Activated CD8-positive, alpha-beta T cell treated with anti-CD3 and anti-CD28 coated beads, Interleukin-2, amount 10 ng/mL, durations not matched to agents 7 days and 5 days (primary cell): ENCODE measurements at places on chromosomes 3 and 15. TPM values are rescaled to one million over a fixed set of nuclear protein-coding genes. Genes with fewer than 3 reads are reported as not detected.

The ITPKA gene
- 0.29 TPM for total RNA-seq

The THBS1 gene
- 0.87 TPM for total RNA-seq

The GREM1 gene
- not detected for total RNA-seq

The HGD gene
- 0.29 TPM for total RNA-seq

The SSUH2 gene
- not detected for total RNA-seq

The ACKR4 gene
- total RNA-seq: not detected

The HIGD1A gene
- 55.3 TPM for total RNA-seq

The CRYGS gene
- total RNA-seq: 4.6 TPM

The RNU6-1 gene
- total RNA-seq: not detected

The DNAJB11 gene
- total RNA-seq: 55.9 TPM

The CHMP2B gene
- 21.2 TPM for total RNA-seq

The SEMA6D gene
- not detected for total RNA-seq
